ENCODE measurements at places on chromosomes 16 and 17. TPM values are rescaled to one million over a fixed set of nuclear protein-coding genes. Genes with fewer than 3 reads are reported as not detected.

DNA sequence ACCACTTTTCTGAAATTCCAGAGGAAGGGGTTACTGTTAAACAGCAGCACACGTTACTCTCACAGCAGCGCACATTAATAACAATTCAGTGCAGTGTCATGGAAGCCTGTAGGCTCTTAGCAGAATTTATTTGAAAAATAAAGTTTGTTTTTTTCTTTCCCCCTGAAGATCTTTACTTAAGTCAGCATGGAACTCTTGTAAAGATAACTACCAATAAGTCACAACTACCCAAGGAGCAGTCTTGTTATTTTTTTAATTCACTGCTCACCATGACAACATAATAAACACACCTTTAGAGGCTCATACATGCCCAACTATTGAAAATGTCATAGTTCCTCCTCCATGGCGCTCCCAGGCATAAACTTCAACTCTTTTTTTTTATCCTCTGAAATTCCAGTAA lies 31.8 kb upstream of the PSMD7 start:
- H3K4me1 ChIP-seq = no peaks in the 10 kb centered on the region
- DNase-seq = no peak
- no peaks in the 10 kb centered on the region for H3K36me3 ChIP-seq
- no peak overlapping the region for H3K4me3 ChIP-seq
- no peaks in the 10 kb centered on the region for H3K27me3 ChIP-seq

PER1 gene
- total RNA-seq = 26.5 TPM

DNA sequence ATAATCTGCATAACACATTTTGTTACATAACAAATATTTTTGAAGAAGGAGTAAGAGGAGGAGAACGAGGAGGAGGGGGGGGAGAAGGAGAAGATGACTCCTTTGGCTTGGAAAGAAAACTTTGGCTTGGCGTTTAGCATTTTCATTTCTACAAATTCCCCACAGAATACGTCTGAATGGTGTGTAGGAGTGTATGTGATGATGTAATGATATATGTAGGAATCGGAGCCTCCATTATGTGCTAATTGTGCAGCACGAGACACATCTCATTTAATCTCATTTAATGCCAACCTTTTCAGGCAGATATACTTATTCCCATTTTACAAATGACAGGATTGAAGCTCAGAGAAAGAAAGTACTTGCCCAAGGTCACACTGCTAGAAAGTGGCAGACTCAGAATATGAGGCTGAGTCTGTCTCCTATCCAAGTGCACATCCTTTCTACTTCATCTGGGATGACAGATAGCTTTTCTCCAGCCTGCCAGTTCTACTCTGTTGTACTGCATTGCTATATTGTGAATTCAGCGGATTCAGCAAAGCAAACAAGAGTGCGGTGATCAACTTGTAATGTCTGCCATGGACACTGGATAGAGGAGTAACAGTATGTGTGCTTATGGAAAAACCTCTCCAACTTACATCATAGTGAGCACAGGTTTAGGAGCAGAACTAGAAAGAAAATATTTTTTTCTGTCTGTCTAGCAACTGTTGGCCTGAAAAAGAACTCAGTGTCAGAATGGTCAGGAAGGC lies 10.4 kb upstream of the SLC47A2 start:
- no peak overlapping the region for H3K4me3 ChIP-seq
- H3K27ac ChIP-seq = no peak overlapping the region

- no peaks in the 10 kb centered on the region for H3K4me1 ChIP-seq
- H3K4me3 ChIP-seq = no peak overlapping the region
- no peak for DNase-seq
- no peak overlapping the region for H3K27ac ChIP-seq
- no peaks in the 10 kb centered on the region for H3K27me3 ChIP-seq
- no peaks in the 10 kb centered on the region for H3K36me3 ChIP-seq
Observed at GRCh38 chr16:55101026-55101425, 170.4 kb downstream of the IRX5 start.
